ENCODE measurements at places on chromosomes 1 and 21. TPM values are rescaled to one million over a fixed set of nuclear protein-coding genes. Genes with fewer than 3 reads are reported as not detected.

Gene ADAM15
- 37.2 TPM for total RNA-seq

DNA sequence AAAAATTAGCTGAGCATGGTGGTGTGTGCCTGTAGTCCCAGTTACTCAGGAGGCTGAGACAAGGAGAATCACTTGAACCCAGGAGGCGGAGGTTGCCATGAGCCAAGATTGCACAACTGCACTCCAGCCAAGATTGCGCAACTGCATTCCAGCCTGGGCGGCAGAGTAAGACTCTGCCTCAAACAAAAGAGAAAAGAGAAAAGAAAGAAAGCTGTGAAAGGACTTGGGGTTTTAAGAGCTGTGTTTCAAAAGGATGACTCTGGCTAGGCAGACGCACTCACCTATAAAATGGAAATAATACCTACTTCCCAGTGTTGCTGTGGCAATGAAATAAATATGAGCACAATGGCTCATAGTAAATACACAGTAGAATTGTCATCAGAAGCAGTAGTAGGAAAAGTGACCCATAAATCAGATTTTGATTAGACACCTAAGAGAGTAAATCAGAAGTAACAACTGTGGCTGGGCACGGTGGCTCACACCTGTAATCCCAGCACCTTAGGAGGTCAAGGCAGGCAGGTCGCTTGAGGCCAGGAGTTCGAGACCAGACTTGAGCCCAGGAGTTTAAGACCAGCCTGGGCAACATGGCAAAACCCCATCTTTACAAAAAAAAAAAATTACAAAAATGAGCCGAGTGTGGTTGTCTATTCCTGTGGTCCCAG lies 45.9 kb upstream of the PUM1 start:
- H3K27me3 ChIP-seq = peaks cover 9% of the 10 kb centered on the region
- no peak for DNase-seq
- no peaks in the 10 kb centered on the region for H3K36me3 ChIP-seq
- H3K4me3 ChIP-seq = no peak overlapping the region

DNA sequence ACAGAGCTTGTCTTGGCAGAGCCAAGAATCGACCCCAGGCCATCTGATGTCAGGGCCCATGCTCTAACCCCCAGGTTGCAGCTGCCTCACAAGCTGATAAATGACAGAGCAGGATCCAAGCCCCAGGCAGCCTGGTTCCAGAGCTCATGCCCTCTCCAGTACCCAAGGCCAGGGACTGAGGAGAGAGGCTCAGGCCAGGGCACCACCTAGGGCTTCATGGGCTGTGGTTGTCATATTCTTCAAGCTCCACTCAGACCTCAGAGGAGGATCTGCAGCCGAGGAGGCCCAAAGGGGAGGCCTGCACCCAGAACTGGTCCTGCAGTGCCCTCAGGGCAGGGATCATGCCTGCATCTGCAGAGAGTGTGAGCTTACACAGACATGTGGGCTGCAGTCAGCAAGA lies 301.1 kb downstream of the MATN1 start:
- no peaks in the 10 kb centered on the region for H3K36me3 ChIP-seq
- H3K27me3 ChIP-seq = peaks cover 23% of the 10 kb centered on the region
- no peak overlapping the region for H3K4me3 ChIP-seq
- DNase-seq = no peak

GRCh38 chr1:209948155-209948554 lies 10.1 kb downstream of the SYT14 start:
- DNase-seq = no peak
- H3K27ac ChIP-seq = no peak overlapping the region
- no peak overlapping the region for H3K4me3 ChIP-seq
- peaks cover 12% of the 10 kb centered on the region for H3K27me3 ChIP-seq
- no peaks in the 10 kb centered on the region for H3K36me3 ChIP-seq
- no peaks in the 10 kb centered on the region for H3K4me1 ChIP-seq

GRCh38 chr1:173134800-173135199 lies 72.3 kb downstream of the TNFSF4 start:
- no peaks in the 10 kb centered on the region for H3K27me3 ChIP-seq
- H3K4me1 ChIP-seq = no peaks in the 10 kb centered on the region
- H3K4me3 ChIP-seq = no peak overlapping the region
- H3K36me3 ChIP-seq = no peaks in the 10 kb centered on the region

Gene KCNT2
- total RNA-seq = not detected

DNA sequence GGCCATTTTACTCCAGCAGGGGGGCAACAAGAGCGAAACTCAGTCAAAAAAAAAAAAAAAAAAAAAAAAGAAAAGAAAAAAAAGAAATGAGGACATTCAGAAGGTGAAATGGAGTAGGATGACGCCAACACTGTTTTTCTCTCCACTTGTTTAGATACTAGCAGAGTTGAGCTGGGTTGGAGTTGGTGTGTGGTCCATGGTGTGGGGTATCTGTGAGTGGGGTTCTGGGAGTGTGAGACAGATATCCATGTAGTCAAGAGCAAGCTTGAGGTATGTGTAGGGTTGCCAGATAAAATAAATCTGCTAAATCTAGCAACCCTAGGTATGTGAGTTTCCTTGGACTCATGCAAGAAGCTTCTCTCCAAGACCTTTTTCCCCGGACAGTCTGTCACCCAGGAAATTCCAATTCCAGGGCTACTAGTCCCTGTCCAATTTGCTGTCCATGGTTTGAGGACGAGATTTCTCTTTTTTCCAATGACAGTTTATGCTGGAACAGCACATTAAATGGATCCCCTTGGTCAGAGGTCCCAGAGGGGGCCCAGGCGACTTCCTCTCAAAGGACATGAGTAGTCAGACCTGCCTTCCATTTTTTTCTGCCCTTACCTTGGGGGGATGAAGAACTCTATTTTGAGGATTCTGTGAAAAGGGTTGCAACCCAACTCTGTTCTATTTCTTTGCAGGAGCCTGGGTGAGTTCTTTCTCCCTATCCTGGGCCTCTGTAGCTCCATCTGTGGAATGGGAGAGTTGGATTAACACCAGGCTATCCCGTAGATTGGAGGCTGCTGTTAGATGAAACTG lies 2.1 kb upstream of the FOXD2 start:
- H3K27me3 ChIP-seq = peaks cover 44% of the 10 kb centered on the region
- H3K27ac ChIP-seq = no peak overlapping the region
- no peak for DNase-seq
- H3K36me3 ChIP-seq = peaks cover 26% of the 10 kb centered on the region

Gene ADGRL4
- not detected for total RNA-seq

Gene RNF11
- total RNA-seq = 21.5 TPM

GRCh38 chr1:214027498-214027897 lies 39.7 kb downstream of the PROX1 start:
- peaks cover 20% of the 10 kb centered on the region for H3K27me3 ChIP-seq
- no peaks in the 10 kb centered on the region for H3K36me3 ChIP-seq
- no peak overlapping the region for H3K27ac ChIP-seq
- no peak overlapping the region for H3K4me3 ChIP-seq
- DNase-seq = no peak

Gene FAM131C
- 0.87 TPM for total RNA-seq

- no peak for DNase-seq
- no peak overlapping the region for H3K27ac ChIP-seq
- H3K27me3 ChIP-seq = peaks cover 7% of the 10 kb centered on the region
- no peaks in the 10 kb centered on the region for H3K4me1 ChIP-seq
These were observed 7.5 kb downstream of the NGF start for GRCh38 chr1:115330480-115331013.

Gene SH2D5
- 1.6 TPM for total RNA-seq

DNA sequence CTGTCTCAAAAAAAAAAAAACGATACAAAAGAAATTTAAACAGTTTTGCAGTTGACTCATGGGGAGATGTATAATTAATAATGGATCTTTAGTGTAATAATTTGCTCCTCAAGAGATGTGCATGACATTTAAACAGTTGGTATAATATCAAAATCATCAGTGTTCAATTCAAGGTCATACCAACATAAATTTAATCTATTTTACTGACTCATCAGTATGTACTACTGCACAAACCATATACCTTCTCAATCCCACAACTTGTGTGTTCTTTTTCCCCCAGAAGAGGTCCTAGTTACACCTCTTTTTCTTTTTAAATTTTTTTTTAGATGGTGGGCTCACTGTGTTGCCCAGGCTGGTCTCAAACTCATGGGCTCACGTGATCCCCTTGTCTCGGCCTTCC lies 23.6 kb downstream of the CDKN2C start:
- no peak overlapping the region for H3K4me3 ChIP-seq
- no peak overlapping the region for H3K27ac ChIP-seq
- no peaks in the 10 kb centered on the region for H3K36me3 ChIP-seq
- DNase-seq = no peak
- no peaks in the 10 kb centered on the region for H3K4me1 ChIP-seq

DNA sequence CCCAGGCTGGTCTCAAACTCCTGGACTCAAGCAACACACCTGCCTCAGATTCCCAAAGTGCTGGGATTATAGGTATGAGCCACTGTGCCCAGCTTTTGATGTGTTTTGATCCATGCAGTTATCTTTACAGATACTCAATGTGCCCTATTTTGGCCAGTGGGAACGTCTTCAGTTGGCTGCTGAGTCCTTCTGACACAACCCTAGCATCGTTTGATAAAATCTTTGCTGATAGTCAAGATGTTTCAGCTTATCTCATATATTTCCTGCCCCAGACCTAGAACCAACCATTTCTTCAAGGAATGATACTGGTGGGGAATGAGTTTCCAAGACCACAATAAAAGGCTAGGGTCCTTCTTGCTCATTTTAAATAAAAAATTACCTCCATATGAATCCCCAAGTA lies 11.6 kb downstream of the POGZ start:
- H3K36me3 ChIP-seq = peaks cover 3% of the 10 kb centered on the region
- H3K27ac ChIP-seq = no peak overlapping the region
- no peak for DNase-seq
- peaks cover 39% of the 10 kb centered on the region for H3K4me1 ChIP-seq
- H3K27me3 ChIP-seq = no peaks in the 10 kb centered on the region

DNA sequence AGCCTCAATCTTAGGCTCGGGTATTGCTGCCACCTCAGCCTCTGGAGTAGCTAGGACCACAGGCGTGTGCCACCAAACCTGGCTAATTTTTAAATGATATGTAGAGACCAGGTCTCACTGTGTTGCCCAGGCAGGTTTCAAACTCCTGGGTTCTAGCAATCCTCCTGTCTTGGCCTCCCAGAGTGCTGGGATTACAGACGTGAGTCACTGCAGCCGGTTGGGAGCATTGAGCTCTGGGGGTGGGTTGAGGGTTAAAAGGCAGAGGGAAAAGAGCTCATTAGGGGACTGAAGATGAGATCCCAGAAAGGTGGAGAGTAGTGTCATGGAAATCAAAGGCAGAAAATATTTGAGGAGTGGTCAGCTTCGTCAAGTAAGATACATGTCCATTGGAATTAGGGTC lies 7.1 kb downstream of the RAD54L start:
- no peak overlapping the region for H3K4me3 ChIP-seq
- no peaks in the 10 kb centered on the region for H3K27me3 ChIP-seq
- peaks cover 65% of the 10 kb centered on the region for H3K36me3 ChIP-seq
- no peak overlapping the region for H3K27ac ChIP-seq

DNA sequence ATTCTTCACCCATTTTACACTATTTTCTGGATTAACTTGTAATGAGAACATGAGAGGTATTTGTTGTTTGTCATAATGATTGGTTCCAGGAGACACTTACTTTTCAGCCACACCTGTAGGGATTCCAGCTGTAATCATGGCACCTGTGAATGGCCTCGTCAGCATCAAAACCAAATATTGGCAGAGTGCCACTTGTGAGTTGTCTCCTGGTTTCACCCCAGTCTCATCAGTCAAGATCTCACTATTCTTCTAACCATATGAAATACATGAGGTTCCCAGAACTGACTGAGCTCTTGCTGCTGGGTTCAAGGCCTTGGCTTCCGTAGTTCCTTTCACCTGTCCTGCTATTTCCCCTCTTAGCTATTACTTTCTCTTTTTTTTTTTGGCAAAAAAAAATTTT lies 246.6 kb upstream of the ADGRL2 start:
- H3K27me3 ChIP-seq = no peaks in the 10 kb centered on the region
- no peak for DNase-seq
- H3K4me3 ChIP-seq = no peak overlapping the region
- H3K36me3 ChIP-seq = no peaks in the 10 kb centered on the region

DNA sequence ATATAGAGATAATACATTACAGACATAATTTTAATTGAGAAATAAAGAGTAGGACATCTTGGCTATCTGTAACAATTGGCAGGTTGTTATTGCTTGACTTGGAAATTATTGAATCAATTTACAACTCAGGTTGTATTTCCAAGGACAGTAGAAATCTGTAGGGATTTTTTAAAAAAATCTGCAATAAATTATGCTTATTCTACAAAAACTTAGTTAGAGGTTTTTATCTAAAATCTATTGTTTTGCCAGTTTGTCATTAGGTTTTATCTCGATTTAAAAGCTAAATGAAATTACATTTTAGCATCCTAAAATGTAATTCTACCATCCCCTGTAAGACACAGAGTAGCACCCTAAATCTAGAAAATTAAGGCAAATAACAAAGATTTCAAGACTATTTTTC lies 408.8 kb downstream of the COL11A1 start:
- no peak overlapping the region for H3K27ac ChIP-seq
- DNase-seq = no peak
- no peak overlapping the region for H3K4me3 ChIP-seq
- H3K4me1 ChIP-seq = no peaks in the 10 kb centered on the region
- H3K27me3 ChIP-seq = no peaks in the 10 kb centered on the region
- no peaks in the 10 kb centered on the region for H3K36me3 ChIP-seq

Gene LCE2A
- total RNA-seq = not detected

Gene ITLN1
- total RNA-seq = not detected

DNA sequence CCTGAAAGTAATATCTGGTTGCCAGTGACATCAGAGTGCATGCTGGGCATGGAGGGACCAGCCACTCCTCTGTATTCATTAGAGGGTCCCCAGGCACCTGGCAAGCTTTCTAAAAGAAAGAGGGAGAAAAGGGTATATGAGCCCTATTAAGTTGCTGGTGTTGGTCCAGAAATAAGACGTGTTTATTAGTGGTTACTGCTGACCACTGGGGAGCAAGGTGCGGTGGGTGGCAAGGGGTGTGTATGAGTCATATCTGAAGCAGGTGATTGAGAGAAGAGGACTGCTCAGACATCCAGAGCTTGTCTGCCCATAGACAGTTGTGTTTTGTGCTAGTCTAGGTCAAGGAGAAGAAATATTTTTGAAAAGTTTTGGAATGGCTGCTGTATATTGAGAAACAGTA lies 298.1 kb downstream of the TM2D1 start:
- no peak for DNase-seq
- H3K27me3 ChIP-seq = no peaks in the 10 kb centered on the region
- no peak overlapping the region for H3K27ac ChIP-seq
- H3K4me1 ChIP-seq = no peaks in the 10 kb centered on the region
- no peaks in the 10 kb centered on the region for H3K36me3 ChIP-seq
- no peak overlapping the region for H3K4me3 ChIP-seq

GRCh38 chr1:157089789-157090188 lies 9.8 kb downstream of the ETV3L start:
- H3K4me1 ChIP-seq = no peaks in the 10 kb centered on the region
- no peak overlapping the region for H3K27ac ChIP-seq
- DNase-seq = no peak
- no peaks in the 10 kb centered on the region for H3K36me3 ChIP-seq
- H3K4me3 ChIP-seq = no peak overlapping the region
- H3K27me3 ChIP-seq = peaks cover 5% of the 10 kb centered on the region

DNA sequence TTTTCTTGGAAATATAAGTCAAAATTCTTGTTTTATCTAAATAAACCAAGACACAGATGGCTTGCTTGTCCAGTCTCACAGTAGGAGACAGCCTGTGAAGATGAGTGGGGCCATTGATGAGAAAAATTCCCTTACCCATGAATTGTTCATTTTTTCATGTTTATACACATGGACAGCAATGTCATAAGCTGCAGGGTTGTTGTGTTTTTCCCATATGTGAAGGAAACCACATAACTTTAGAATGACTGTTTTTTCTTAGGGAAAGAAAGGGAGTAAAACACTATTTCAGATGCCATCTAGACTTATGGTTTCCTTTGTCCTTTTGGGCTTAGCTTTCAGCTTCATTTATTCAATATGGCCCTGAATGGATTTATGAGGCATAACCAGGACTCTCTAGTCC lies 622.5 kb upstream of the NR5A2 start:
- no peaks in the 10 kb centered on the region for H3K36me3 ChIP-seq
- H3K4me3 ChIP-seq = no peak overlapping the region
- H3K4me1 ChIP-seq = no peaks in the 10 kb centered on the region
- DNase-seq = no peak
- H3K27me3 ChIP-seq = peaks cover 7% of the 10 kb centered on the region
- no peak overlapping the region for H3K27ac ChIP-seq
